ENCODE measurements at places on chromosomes 16 and 17.

DNA sequence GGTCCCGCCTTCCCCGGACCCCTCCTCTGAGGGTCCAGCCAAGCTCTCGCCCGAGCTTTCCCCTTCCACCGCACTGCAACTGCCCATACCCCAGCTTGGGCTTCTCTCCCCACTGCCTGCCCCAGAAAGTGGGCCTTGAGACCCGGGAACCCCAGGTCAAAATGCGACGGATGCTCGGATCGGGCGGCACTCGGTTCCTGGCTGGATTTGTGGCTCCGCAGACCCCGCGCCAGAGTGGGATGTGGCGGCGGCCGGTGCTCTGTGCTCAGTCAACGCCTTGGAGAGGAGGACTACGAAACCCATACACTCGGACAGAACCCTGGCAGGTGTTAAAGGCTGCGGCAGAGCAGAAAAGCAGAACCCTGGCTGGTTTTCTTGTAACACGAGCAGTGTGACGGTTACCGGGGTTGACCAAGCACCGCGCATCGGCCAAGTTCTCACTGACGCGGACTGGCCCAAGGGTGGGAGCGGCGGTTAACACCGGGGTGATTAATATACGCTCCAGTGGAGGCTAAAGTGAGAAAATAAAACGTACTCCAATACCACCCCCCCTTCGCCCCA, 885 bp upstream of the SLFN13 start:
- DNase-seq: peak; percentile 63

- DNase-seq: no peak
Measured at GRCh38 chr16:48413272-48413671, 28.1 kb upstream of the SIAH1 start.

DNA sequence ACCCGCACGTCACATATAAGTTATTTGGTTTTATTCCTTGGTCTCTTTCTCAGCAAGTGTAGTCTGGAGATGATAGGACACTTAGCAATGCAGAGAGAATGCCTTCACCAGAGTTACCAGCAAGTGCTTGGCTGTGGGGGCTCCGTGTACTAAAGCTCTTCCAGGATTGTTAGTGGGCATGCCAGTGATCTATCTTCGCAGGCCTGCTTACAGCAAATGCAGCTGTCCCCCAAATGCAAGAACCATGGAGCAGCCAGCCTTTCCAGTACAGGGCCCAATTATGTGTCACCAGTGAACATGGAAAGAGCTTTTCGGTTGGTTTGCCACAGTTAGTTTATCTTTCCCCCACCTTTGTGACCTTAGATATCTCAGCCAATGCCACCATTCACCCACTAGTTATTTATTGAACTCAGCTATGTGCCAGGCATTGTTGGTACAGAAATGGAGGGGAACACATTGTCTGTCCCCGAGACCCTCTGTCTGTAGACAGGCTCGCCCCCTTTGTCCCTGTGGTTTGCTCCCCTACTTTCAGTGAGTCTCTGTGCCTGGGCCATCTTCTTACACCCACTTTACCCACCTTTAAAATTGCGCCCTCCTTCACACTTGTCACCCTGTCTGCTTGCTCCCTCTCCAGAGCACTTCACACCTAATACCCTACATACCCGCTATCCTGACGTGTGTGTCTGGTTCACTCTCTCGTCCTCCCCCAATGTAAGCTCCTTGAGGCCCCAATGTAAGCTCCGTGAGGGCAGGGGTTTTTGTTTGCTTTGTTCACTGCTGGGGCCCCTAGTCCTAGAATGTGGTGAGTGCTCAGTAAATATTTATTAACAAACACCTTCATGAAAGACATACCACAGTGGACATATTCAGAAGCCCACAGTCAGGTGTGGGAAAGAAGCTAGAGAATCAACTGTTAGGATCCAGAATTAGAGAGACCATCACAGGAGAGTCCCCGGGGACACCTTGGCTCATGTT, 13.3 kb downstream of the USP10 start:
- DNase-seq: no peak

GRCh38 chr17:32192379-32192778, 50.1 kb downstream of the RHOT1 start:
- DNase-seq: no peak

- DNase-seq: peak; percentile 70
Measured at GRCh38 chr17:50396261-50397110, 837 bp downstream of the LRRC59 start.

GRCh38 chr17:20611309-20611708, 31.8 kb downstream of the CDRT15L2 start:
- no peak for DNase-seq

- no peak for DNase-seq
Measured at GRCh38 chr17:78391843-78392242, 13.4 kb downstream of the PGS1 start.

DNA sequence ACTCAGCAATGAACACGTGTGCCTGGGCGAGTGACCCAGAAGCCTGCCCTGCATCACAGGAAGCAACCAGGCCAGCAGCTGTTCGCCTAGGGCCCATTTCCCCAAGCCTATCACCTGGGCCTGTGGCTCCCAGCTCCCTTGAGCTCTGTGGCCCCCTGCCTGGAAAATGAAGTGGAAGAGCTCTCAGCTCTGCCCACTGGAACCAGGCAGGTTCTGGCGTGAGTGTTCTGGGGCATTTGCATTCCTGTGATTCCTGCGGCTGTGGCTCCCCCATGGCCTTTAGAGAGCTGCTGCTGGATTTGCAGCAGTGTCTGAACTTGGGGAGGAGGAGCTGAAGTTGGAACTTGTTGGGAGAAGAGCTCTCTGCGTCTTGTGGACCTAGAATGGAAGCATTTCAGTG, 22.8 kb downstream of the PGS1 start:
- DNase-seq: no peak

DNA sequence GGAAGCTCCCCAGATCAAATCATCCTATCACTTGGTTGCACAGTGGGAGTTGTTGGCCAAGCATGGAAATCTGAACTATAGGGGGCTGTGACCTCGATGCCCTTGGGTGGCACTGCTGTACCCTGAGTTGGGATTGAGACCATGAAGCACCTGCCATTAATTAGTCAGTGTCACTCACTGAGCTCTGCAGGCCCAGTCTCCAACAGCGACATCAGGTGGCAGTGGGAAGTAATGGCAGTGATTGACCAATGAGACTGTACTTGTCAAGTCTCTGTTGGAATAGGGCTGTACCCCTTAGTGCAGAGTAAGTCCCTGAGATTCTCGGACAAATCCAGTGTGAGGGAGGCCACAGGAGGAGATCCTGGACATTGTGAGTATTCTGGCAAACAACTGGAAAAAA, 118.0 kb upstream of the RPL38 start:
- DNase-seq: no peak

DNA sequence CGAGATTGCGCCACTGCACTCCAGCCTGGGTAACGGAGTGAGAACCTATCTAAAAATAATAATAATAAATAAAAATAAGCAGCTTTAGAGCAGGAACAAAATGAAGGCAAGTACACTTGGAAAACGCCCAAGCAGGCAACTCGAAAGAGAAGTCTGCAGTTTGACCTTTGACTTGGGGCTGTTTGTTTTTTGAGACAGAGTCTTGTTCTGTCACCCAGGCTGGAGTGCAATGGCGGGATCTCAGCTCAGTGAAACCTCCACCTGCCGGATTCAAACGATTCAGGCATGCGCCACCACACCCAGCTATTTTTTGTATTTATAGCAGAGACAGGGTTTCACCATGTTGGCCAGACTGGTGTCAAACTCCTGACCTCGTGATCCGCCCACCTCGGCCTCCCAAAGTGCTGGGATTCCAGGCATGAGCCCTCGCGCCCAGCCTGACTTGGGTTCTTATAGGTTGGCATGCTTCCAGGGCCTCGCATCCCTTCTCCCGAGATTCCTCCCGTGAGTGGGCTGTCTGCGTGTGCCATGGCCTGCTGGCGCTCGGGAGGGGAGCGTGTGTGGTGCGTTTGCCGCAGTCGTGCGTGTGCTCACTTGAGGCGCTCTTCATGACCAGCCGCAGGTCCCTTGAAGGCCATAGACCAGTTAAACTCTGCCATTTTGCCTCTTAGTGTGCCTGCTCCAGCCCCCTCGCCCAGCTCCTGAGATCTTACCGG, 18.4 kb upstream of the UBE2I start:
- no peak for DNase-seq

GRCh38 chr16:81482329-81483063, 37.9 kb downstream of the CMIP start:
- DNase-seq: no peak

DNA sequence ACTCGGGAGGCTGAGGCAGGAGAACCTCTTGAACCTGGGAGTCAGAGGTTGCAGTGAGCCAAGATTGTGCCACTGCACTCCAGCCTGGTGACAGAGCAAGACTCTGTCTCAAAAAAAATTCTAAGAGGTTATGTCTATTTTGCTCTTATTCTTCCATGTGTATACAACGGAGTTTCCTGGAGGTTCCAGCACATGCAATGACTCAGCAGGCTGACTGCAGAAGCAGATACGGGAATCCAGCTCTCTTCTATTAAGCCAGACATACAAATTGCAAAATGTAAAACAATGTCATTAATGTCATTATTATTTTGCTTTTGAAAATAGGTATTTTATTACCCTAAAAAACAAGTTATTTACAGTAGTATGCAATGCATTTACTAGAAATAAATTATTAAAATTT, 18.4 kb downstream of the MIEF2 start:
- DNase-seq: no peak

DNA sequence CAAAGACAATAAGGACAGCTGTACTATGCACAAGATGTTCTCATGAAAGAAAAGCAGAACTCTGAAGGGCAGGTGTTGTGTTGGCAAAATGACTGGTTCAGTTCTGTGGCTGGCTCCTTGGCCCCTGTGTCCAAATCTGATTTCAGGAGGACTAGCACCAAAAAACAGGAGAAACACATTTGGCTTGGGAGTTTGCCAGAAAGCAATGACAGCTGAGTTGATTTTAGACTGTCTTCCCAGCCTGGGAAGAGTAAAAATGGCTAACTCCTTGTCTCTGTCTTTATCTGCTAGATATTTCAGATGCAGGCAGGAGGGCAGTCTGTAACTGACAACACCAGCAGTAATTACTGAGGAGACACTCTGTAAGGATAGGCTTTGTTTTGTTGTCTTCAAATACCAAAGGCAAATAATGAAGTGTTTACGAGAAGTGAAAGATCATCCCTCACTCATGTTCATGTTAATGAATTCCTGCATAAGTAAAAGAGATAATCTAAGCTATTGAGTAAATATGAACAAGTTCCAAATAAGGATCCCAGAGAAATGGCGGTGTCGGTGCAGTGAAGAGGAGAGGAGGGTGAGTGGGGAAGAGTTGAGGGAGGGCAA, 989.0 kb downstream of the CDH11 start:
- DNase-seq: no peak

DNA sequence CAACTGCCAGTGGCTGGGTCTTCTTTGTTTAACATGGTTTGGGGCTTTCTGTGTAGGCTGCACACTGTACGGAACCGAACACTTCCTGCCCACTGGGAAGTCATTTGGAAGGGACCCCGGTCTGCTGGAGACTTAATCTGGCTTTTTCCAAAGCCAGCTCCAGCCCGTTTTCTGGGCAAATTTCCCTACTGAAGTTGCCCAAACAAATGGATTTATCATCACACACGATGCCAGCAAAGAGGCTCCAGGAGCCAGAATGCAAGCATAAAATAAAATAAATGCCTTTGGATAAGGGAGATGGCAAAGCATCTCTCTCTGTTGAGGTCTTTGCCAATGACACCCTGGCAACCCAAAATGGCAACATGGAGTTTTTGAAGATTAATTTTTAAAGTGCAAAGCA, 259.9 kb upstream of the IRX3 start:
- DNase-seq: peak; percentile 50

- DNase-seq: no peak
Measured at GRCh38 chr17:76397184-76397583, 12.8 kb downstream of the SPHK1 start.

GRCh38 chr16:2386990-2387389, 42.3 kb upstream of the CCNF start:
- DNase-seq: no peak

DNA sequence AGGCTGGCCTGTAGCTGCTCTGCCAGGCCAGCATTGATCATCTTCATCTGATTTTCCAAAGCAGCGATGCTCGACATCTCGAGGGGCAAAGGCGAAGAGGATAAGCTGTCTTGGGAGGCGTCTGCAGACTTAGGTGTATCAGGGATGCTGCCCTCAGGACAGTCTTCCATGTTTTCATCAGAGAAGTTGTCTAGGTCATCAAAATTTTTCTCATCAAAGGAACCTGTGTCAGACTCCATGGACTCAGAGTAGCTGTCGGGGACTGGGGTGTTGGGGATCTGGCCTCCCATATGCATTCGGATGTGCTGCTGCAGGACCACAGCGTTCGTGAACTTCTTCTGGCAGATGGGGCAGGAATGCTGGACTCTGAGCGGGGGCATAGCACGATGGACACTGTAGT, 11.5 kb downstream of the SALL1 start:
- DNase-seq: no peak

DNA sequence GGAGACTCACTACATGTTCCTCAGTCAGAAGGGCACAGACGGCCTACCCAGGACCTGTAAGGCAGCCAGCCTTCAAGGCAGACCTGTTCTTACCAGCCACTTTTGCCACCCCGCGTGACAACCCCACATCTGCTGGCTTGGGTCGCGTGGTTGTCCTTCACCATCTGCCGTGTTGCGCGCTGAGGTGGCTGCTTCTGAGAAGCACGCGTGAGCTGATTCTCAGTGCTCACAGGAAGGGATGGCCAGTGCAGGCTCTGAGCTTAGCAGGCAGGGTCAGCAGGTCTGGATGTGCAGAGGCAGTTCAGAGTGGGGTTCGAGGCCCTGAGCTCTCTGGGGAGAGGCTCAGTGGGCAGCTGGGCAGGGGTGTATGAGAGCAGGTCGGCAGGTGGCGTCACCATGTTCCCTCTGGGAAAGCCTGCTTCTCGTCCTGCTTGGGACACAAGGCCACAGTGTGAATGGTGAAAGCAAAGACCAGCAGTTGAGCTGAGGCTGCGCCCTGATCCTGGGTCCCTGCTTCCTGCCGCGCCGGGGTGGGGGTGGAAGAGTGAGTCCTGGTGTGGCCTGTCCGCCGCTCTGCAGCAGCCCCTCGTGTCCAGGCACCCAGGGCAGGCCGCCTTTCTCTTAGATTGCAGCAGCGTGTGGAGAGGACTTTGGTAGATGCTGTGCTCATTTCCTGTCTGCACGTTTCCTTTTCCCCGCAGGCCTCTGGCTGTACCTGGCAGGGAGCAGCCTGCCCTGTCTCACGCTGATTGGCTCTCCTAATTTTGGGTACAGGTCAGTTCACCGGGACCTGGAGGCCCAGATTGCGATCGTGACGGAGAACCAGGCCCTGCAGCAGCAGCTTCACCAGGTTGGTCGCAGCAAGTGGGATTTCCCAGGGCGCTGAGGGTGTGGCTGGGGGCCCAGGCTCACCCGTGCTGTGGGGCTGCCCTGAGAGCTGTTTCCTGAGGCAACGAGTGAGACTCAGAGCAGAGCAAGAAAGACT, 36.0 kb downstream of the PGS1 start:
- DNase-seq: no peak

DNA sequence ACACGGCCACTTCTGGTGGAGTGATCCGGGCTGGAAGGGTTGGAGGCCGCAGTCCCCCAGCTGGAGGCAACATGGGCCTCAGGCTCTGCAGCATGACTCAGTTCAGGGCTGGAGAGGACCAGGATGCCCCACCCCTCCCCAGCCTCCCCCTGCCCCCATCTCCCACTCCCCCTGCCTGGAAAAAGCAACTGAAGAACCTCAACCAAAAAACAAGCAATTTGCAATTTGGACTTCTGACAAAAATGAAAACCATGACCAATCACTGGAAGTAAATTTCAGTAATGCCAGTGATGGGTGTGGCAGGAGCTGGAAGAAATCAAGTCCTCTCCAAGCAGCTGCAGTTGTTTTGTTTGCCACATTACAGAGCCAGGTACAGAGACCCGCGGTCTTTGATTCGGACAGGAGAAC, 6.6 kb upstream of the MIF4GD start:
- DNase-seq: no peak

- DNase-seq: peak; percentile 78
Measured at GRCh38 chr16:29784901-29785500, 5.5 kb upstream of the KIF22 start.

Measured in right forelimb (tissue), 1 donor.